AG08395 (cell line): ENCODE measurements at places on chromosomes 6 and 20.
A peak's percentile ranks its signal among the peaks of the same experiment; 100 is the strongest.

- DNase-seq: peak; percentile 86
Measured at GRCh38 chr20:64065974-64066343, 3.0 kb downstream of the TCEA2 start.

DNA sequence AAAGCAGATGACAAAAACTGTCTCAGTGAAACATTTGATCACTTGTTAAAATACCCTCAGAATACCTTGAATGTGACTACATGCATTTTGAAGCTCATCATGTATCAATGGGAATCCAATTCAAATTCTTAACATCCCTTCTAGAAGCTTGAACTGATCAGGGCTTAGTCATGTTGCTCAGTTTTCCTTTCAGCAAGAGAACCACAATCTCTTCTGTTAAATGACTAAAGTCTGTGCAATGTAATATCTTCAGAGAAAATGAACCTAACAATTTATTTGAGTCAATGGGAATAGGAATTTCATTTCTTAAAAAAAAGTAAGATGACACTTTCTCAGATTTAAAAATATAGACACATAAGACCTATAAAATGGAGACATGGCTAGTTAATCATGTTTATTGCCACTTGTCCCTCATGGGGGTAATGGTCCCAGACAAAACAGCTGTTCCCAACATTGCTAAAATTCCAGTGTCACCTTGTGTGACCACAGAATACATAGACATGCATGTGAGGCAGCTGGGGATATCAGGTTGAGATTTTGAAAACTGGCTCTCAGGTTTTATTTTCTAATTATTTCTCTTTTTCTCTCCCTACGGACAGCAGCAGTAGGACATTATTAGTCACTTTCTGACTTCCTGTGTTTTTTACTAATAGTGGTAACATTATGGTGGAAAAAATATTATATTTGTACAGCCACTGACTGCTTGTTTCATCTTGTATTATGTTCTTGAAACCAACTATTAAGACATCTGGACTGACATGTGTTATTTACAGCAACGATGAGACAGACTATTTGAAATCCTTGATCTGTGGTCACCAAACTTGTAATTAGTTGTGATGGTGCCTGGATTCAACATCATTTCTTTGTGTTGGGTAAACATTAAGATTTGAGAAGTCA lies 192.5 kb downstream of the COL9A1 start:
- no peak for DNase-seq

DNA sequence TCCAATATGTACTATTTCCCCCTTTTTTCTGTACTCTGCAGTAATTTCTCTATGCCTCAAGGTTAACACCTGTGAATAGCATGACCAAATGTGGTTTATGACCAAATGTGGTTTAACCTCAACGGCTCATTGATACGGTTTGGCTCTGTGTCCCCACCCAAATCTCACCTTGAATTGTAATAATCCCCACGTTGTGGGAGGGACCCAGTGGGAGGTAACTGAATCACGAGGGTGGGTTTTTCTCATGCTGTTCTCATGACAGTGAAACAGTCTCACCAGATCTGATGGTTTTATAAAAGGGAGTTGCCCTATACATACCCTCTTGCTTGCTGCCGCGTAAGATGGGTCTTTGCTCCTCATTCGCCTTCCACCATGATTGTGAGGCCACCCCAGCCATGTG lies 18.7 kb downstream of the DEK start:
- no peak for DNase-seq

GRCh38 chr20:46552460-46553420 lies 2.3 kb upstream of the OCSTAMP start:
- DNase-seq: no peak
